ENCODE measurements at places on chromosomes 13 and 19.

- DNase-seq: no peak
These were observed 242.2 kb upstream of the EDNRB start for GRCh38 chr13:78160793-78161192.

DNA sequence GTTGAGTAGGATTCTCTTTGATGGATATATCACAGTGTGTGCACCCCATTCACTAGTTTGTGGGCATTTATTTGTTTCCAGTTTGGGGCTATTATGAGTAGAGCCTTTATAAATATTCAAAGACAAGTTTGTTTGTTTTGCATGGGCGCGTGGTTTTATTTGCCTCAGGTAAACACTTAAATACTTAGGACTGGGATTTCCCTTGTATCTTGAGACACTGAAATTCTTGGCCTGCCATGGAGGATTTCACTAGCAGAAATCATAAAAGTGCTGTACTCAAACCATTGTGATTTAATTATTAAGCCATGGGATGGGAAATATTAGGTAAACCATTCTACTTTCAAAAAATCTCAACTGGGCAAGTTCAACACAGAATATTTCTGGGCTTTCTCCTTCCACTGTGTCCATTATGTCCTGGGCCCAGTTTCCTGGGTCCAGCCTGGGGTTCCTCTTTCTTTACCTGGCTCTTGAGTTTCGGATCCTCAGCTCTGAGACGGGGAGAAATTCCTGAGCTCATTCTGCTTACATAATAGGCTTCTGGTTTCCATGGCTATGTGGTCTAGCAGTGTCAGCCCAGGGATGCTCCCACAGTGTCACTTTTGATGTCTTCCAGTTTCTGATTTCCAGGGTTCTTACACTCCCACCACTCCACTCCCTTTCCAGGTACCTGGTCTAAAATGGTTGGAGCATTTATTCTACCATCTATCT is 14.4 kb downstream of the MYO16 start:
- DNase-seq: no peak

- DNase-seq: peak; percentile 37
These were observed 59.9 kb downstream of the LIG4 start for GRCh38 chr13:108155185-108156106.

GRCh38 chr19:12790628-12791344 is 500 bp upstream of the JUNB start:
- no peak for DNase-seq

DNA sequence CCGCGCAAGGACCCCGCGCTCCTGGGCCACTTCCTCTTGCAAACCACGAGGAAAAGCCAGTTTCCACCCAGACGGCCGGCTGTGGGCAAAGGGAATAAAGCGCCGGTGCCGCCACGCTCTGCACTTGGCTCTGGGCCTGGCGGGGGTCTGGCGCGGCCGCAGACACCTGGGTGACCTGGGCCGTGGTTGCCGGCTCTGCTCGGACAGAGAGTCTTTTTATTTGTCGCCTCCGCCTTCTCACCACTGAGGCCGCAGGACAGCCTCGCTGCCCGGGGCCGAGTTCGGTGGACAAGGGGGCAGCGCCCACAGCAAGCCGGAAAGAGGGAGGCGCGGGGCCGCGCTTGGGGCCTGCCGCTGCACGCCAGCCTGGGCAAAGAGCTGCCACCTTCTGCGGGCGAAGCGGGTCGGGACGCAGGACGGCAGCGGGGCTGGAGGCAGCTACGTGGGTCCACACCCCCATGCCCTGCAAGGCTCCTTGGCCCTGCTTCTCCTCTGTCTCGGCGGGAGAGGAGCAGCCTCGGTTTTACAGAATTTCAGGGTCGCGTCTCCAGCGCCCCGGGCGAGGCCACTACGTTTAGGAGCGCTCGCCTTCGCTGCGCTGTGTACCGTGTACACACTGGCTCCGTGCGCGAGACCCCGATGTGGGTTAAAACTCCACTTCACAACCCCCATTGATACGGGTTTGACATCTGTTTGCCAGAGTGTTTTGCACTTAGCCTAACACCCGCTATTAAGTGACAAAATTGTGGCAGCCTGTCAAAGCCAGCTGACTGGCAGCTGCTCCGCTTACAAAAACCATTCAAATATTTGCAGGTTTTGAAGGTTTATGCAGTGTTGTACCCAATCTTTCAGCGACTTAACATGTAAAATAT is 13.0 kb upstream of the SOX1 start:
- no peak for DNase-seq
